Glomerular endothelial cell (primary cell): ENCODE measurements at places on chromosomes 4 and X.

DNA sequence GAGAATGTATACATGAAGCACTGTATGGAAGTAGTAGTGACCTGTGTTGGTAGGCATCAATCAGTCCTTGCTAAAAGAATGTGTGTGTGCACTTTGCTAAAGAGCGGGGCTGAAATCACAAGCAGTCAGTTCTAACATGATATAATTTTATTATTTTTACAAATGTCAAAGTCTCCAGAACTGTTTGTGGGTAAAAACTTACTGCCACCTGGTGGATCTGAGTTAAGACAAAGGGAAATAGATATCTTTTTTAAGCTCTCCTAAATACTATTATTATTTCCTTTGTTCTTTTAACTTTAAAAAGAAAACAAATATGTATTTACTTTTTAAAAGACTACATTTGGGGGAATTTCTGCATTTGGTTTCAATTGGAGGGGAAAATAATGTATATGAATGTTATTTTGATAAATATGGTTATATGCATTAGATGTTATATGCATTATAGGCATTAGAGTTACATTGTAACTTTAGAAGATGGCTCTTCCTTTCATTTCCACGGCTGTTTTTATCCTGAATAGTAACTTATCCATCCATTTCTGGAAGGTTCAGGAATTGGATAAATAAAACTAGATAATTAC, 7.8 kb upstream of the CLOCK start:
- no peak for DNase-seq

- no peak for DNase-seq
Measured at GRCh38 chr4:104983615-104984179, 163.0 kb upstream of the TET2 start.

DNA sequence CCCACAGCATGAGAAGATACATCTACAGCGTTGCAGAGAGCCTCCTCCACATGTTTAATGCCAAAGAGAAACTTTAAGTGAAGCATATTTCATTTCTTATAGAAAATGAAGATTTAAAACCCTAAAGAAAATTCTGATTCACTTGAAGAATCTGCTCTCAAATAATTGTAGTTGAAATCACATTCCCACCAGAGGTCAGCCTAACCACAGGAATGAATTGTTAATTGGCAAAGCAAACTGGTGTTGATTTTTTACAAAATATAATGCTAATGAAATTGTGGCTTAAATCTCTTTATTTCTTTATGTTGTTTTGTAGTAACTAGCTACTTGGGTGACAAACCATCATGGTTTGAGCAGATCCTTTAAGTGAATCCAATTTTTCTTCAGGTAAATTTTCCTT, 31.1 kb upstream of the WDR17 start:
- no peak for DNase-seq

GRCh38 chr4:39068907-39069306, 6.9 kb downstream of the KLHL5 start:
- no peak for DNase-seq

- DNase-seq = peak; percentile 67
Measured at GRCh38 chrX:65720381-65720964, 53.0 kb downstream of the MSN start.

GRCh38 chrX:154649503-154650220, 3.7 kb downstream of the CTAG2 start:
- no peak for DNase-seq

DNA sequence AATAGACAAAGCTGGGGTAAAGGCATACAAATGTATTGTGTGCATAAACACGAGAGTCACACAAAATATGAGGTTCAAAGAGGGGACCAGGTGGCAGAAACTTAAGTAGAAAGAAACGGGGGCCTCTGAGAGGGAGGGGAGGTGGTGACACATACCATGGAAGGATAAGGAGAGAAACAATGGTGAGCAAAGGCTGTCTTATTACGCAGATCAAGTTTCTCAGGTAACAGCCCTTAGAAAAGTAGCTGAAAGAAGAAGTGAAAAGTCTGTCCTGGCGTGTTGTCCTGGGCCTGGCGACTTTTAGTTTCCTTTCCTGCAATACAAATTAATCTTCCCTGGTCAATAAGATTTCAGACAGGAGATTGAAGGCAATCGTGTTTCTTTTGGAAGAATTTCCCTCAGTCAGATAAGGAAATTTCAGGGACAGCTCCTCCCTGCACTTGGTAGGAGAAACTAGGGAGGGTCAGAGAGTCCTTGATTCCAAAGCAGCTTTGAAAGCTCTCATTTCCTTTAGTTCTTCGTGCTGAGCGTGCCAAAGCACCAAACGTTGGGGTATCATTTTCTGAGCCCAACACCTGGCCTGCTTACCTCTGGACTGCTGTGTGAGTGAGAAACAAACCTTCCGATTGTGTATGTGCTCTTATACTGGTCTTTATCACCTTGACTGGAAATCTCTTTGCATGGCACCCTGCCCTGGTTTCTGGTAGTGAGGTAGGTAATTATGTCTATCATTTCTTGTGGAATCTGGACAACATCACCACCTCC, 676.7 kb upstream of the LCORL start:
- DNase-seq = no peak

DNA sequence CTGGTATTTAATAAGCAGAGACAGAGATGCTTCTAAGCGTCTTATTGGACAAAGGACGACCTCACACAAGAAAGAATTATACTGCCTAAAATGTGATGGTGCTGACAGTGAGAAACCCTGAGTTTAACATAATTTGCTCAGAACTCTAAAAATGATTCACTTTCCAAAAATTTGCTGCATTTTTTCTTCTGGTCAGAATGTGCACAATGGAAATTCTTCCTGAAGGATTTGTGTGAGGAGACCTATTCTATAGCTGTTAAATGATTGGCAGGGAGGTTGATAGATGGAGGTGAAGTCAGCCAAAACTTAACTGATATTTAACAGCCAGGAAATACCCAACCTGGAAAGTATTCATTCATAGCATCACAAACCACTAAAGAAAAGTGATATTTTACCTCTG, 1.7 kb downstream of the MAGEC3 start:
- no peak for DNase-seq

DNA sequence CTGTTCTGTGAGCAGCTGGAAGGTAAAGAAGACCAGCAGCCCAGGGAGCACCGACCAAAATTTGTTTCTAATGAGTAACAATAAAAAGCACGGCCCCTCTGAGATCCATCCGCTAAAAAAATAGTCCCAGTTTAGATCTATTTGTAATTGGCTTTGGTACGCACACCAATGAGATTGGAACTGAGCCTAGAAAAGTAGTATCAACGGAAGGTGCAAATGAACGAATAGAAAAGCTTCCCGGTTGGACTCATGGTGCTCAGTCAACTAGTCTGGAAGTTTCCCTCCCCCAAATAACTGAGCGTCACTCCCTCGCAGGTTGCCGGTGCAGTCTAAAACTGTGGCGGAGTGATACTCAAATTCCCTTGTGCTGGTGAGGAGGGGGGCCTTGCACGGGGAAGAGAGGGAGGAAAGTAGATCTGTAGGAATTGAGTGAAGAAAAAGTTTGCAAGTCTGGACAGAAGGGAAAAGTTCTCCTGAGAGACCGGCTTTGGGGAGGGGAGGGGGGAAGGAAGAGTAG, at the start of gene COL4A5:
COL4A5 (plus strand) TSS at position 413 of the 517 bp plus-strand sequence. CDS start 288 bp downstream, outside the sequence.
- peak; percentile 67 for DNase-seq

- DNase-seq = no peak
Measured at GRCh38 chrX:120727452-120727851, 97.6 kb upstream of the C1GALT1C1 start.
